AG09319 (cell line): ENCODE measurements at places on chromosomes 7 and 10.
A peak's percentile ranks its signal among the peaks of the same experiment; 100 is the strongest.

GRCh38 chr10:27134371-27134770 lies 19.8 kb downstream of the YME1L1 start:
- DNase-seq = no peak

DNA sequence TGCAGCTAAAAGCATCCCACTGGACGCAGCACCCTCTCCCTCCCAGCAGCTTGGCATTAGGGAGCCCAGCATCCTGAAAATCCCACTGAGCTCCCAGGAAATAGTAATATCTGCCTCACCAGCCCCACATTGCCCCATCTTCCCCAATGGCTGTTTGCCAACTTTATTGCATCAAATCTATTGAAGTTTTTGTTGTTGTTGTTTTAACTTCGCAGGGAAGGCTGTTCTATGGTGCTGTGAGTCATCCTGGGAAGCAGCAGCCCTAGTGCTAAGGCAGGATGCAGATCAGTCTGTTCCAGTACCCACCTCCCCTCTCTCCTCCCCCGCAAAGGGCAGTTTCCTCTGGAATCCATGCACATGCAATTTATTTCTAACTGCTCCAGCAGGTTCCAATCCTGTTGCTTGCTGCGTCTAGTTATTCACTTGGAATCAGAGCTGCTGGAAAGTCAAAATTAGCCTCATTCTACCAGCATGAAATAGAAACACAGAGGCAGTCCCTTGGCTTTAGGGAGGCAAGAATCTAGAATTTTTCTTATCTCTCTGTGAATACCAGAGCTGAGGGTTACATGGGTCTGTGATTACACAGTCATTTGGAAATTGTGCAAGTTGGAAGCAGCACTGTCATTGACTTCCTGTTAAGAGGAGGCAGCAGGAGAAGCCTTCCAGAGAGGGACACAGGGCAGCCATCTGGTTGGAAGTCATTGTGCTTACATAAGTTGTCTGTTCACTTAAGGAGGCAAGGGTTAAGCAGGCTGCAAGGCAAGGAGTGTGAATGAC lies 115.9 kb upstream of the CACUL1 start:
- DNase-seq = peak; percentile 19

- DNase-seq = no peak
Measured at GRCh38 chr7:115505136-115505535, 525.4 kb downstream of the TFEC start.

DNA sequence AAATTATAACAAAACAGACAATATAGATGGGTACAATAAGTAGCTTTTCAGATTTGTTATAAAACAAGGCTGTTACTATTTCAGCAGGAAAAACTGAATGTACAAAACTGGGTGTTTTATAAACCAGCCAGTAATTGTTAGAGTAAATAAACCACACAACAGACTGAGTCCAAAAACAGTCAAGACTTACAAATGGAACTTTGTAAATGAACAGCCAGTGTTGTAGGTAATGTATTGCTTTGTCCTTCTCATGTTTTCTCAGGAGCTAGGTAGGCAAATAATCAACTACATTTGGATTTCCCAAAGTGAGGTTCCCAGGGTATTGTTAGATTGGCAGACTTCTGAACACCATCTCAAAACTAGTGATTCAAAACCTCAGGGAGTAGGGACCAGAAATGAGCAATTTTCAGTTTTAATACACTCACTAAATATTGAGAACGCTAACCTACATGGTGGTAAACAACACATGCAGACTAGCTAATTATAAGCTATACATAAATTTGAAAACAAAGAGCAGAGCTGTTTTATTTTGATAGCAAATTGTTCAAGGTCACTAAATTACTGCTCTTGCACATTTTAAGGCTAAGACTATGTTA lies 36.2 kb downstream of the HERPUD2 start:
- no peak for DNase-seq

GRCh38 chr10:62858364-62858763 lies 42.2 kb upstream of the EGR2 start:
- no peak for DNase-seq

- no peak for DNase-seq
Measured at GRCh38 chr7:98745722-98746318, 124.0 kb downstream of the TMEM130 start.

DNA sequence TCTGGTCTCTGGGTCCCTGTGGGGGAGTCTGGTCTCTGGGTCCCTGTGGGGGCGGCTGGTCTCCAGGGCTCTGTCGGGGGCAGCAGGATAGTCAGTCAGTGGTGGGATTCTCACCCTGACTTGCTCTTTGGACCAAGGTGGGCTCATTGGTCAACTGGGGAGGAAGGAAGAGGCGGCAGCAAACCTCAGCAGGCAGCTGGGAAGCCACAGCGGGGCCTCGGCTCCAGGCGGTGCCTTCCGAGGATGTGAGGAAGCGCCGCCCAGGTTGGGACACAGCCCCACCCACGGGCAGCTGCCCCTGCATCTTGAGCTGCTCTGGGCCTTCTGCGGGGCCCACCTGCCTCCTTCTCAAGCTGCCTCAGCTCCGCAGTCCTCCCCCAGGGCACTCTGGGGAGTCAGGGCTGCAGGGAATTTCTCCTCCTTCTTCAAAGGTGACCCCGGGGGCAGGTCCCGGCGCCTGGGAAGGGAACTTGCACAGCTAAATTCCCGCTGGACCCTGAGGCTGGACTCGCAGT lies 20.4 kb upstream of the KNDC1 start:
- DNase-seq = no peak

- no peak for DNase-seq
Measured at GRCh38 chr7:7569615-7570014, 2.9 kb downstream of the MIOS start.

- peak; percentile 36 for DNase-seq
Measured at GRCh38 chr7:127751062-127751461, 99.1 kb downstream of the SND1 start.

GRCh38 chr10:107548301-107548700 lies 383.8 kb upstream of the SORCS1 start:
- DNase-seq = no peak

- DNase-seq = no peak
Measured at GRCh38 chr7:112573302-112574039, 92.7 kb downstream of the LSMEM1 start.

DNA sequence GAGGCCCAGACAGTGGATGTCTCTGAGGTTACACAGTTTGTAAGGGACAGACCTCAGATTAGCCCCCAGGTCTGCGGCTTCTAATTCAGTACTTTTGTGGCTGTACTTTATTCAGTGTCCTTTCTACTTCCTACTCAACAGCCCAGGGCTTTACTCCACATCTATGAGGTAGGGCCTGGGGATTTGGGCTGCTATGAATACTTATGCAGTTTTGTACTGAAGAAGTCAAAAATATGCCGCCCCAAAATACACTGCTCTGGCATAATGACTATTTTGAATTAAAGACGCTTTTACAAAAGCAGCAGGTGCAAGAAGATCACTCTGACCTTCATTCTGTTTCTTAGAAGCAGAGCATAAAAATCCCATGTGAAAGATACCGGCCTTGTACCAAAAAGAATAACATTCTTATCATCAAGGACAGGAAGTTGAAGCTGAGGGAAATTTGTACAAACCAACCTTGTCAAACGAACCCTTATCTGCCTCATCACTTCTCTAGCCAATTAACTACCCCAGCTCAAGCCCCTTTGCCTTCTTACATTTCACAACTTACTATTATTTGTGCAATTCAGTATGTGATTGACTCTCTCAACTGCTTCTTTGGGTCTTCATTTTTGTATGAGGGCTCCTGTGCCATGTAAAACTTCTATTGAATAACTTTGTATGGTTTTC lies 26.1 kb upstream of the TRUB1 start:
- DNase-seq = no peak

GRCh38 chr7:75989500-75990388 lies 4.7 kb downstream of the TMEM120A start:
- no peak for DNase-seq

DNA sequence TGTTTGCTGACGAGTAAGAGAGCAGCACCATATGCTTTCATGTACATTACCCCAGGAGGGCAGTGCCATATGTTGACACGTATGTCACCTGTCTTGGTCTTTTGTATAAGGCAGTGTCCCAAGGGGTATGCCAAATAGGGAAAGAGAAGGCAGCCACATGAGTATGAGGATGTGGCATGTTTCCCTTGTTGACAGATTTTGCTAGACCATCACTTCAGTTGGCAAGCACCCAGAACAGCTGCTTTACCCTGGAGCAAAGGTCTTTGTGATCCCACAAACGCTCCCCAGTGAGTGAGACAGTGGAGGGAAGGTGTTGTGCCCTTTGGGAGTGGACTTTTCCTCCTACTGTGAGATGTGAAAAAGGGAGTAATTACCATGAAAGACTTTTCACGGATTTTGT lies 350.1 kb downstream of the ETV1 start:
- DNase-seq = no peak

DNA sequence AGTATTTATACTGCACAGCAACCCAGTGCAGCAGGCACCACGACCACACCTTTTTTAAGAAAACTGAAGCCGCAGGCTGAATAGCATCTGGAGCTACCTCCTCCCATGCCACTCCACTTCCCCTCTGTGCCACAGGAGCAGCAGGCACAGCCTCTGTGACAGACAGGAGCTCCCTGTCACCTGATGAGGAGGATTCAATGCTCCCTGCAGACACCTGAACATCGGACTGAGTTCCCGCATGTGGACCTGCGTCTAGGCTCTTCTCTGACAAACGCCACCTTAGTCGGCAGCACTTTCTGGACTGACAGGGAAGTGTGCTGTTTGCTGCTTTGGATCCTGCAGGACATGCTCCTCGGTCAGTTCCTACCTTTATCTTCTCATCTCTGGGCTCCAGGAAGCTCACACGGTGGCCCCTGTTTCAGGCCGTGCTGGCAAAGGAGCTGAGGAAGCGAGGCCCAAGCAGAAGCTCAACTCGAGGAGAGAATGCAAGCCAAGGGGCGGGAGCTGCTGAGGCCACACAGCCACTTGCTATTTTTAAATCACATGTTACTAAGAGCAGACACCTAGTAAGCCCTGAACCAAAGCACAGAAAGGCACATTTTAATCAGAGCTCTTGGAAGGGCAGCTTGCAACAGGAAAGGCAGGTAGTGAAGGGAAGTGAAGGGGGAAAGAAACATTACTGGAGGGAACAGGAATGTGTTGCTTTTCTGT lies 56.6 kb downstream of the VOPP1 start:
- DNase-seq = no peak

- DNase-seq = no peak
Measured at GRCh38 chr10:11668847-11669610, 57.6 kb upstream of the USP6NL start.

GRCh38 chr10:122085423-122085911 lies 96.5 kb downstream of the TACC2 start:
- DNase-seq = no peak

GRCh38 chr10:71080381-71081228 lies 131.8 kb upstream of the UNC5B start:
- no peak for DNase-seq

DNA sequence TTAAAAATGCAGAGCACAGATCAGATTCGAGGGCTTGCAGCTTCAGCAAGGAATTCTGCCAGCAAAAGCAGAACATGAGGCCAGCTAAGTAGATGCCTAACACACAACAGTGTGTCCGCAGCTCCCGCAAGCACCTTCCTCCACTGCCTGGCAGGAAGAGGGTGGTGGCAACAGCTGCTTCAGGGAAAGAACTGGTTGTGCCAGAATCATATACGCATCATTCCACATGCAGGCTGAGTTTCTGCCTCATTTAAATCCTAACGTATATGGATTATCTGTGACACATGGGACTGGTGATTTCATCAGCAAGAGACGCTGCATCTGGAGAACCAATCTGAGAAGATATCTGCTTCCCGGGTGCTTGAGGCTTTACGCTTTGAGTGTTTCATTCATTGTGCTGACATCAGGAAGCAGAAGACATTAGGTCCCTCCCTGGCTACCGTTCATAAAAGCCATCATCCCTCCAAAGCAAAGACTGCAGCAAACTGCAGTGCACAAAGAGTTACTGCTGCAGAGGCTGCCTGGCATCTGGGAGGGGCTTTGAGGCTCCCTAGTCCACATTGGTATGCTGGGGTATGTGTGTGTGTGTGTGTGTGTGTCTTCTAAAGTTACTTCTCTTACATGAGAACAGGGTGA lies 78.8 kb downstream of the FAM13C start:
- DNase-seq = no peak

DNA sequence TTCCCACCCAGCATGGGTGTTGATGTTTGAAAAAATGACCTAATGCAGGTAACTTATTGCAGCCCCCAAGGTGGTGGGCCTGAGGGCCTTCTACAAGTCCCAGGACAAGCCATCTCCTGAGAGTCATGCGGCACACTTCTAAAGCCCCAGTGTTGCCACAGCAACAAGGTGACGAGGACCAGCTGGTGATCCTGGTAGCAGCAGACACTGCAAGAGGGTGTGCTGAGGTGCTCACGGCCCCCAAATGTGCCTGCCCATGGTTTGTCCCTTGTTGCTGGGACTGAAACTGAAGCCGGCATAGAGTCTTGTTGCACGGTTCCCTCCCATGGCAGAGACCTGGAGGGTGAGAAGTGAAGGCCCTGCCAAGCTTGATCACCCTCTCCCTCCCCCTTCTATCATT lies 333.2 kb upstream of the MGMT start:
- DNase-seq = no peak

- no peak for DNase-seq
Measured at GRCh38 chr7:39417642-39418041, 148.6 kb upstream of the YAE1 start.

DNA sequence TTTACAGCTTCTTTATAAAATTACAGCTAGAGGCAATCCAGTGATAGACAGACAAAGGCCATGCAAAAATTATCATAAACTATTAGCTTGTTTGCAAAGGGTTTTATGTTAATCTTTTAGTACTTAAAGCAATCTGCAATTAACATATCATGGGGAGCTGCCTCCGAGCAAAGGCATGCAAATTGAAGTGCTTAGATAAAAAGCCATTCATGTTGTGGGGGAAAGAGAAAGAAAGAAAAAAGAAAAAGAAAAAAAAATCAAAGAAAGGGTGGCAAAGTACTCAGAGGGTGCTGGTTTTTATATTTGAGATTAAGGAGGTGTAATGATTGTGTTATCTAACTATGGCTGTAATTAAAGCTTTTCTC lies 799.5 kb downstream of the LRMDA start:
- DNase-seq = no peak

DNA sequence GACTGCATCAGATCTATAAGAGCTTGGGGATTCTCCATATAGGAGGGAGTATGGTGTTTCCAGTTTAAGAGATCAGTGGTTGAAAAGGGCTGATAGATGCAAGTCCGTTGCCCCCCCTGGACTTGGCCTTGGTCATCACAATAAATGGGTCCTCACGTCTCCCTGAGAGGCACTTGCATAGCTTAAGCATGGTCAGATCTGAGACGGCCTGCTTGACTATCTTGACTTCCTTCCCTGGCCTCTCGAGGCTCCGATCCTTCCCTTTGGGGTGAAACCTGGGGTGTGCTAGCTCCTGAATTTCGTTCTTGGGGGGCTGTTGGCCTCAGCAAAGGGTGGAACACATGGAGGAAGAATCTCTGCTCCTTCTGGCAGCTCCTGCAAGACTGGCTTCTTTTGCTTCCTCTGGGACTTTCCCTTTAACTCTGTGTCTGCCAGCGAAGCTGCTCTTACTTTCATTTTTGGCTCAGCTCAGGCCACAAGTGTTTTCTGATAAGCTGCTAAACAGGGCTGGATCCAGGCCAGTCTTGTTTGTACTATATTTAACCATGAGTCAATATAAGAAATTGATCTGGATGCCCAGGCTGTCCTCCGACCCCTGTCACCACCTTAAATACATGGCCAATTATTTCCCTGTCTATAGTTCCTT lies 11.2 kb upstream of the ZNF485 start:
- no peak for DNase-seq
